GM12878 (cell line): ENCODE measurements at places on chromosomes 3 and 15.

- no peak for DNase-seq
Observed at GRCh38 chr15:60137711-60138396, 133.7 kb downstream of the FOXB1 start.

GRCh38 chr3:193974191-193974652, 161.7 kb upstream of the HES1 start:
- no peak for DNase-seq

DNA sequence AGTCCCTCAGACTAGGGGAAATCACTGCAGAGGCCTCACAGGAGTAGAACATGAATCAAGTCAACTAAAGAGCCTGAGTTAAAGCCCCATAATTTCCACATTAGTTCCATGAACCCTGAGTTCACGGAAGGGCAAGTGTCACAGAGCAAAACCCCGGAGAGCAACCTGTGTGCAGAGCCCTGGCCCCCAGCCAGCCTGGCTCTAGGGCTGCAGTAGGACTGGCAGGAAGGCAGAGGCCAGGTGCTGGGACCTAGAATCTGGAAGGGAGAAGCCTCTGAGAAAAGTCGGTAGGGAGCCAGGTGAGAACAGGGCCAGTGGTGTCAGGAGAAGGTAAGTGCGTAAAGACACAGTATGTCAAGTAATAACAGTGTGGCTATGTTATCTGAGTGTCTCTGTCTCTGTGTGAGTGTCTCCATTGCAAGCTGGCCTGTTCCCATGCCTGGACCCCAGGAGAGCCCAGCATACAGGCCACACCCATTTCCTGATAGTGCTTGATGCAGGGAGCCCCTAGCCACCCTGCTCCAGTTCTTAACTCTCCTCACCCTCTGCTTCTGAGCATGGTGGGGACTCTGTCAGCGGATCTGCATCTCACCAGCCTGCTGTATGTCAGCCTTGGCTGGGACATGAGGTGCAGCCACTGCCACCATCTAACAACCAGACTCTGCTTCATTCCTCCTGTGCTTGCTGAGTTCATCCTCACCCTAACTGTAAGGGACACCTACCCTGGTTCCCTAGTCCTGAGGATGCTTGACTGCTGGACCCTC, 11.3 kb upstream of the MANF start:
- no peak for DNase-seq

DNA sequence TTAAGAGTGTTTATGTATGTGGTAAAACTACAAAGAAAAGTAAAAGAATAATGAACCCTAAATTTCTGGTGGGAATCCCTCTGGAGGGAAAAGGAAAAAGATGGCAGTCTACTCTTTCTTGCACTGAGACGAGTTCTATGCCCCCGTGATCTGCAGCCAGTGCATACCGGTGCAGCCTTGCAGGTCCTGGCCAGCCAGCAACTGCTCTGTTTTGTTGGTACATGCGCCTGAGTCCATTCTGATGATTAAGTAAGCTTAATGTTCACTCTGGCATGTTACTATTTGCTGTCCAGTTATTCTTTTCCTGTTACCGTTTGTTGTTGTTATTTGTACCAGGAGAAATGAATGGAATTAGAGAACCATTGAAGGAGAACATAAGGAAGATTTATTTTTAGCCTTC, 95.1 kb upstream of the TMC3 start:
- DNase-seq: no peak

GRCh38 chr3:4547799-4548198, 54.7 kb downstream of the ITPR1 start:
- no peak for DNase-seq

DNA sequence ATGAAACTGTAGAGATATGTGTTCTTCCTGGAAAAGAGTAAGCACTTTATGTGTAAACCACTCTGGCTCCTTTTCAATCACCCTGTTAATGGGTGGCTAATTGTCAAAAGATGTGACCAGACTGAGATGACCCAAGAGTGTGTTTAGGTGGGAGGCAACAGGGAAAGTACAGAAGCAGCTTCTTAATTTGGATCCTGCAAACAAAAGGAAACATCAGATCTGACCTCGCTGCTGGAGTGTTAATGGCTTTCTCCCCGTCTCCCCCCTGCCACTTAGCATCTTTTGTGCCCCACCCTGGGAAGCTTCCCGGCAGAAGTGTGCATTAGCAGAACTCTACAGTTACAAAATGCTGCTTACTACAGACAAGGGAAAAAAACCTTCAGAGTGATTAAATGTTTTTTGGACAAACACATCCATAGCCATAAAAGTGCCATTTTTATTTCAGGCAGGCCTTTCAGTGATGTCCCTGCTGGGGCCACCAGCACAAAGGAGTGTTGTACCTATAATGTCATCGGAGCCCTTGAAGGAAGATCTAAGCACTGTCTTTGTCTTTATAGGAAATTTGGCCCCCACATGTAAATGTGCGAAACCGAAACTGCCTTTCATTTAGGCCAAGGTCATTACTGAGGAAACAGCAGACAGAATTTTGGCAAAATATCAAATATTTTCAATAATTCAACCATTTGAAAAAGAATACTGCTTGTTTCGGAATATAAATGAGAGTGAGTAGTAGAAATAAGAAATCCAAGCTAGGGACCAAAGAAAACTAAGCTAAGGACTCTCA, 311.0 kb downstream of the WDR72 start:
- no peak for DNase-seq

GRCh38 chr15:86624261-86625036, 544.8 kb downstream of the AGBL1 start:
- no peak for DNase-seq

- no peak for DNase-seq
Observed at GRCh38 chr3:31947671-31948091, 33.4 kb downstream of the OSBPL10 start.

GRCh38 chr3:169658311-169658931, 5.1 kb downstream of the MECOM start:
- DNase-seq: no peak

DNA sequence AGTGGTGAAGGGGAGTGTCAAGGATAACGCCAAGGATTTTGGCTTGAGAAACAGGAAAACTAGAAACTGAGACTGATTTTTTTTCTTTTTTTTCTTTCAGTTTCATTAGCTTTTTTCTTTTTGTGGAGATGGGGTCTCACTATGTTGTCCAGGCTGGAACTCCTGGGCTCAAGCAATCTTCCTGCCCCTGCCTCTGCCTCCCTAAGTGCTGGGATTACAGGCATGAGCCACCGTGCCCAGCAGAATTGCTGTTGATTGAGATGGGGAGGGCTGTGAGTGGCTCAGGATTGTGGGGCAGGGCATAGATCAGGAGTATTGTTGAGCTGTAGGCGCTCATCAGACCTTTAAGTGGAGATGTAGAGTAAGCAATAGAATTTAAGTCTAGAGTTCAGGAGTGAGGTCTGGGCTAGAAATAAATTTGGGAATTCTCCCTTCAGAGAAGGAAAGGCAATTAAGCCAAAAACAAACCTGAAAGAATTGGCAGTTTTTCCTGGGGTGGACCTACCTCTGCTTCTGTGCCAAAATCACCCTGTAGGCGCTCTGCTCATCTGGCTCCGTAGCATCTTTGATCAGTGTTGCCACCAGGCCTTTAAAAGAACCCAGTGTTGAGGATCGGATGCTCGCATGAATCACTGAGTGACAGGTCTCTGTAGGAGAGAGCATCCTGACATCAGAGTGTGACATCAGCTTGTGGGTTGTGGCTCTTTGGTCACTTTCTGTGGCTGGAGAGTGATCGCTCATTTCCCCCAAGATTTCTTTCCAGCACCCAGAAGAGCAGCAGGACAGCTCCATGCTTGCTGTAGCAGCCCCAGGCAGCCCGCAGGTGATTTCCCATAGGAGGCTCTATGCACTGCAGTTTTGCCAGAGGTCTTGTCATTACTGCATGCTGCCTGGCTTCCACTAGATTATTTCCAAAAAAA, 15.8 kb downstream of the ABHD17C start:
- DNase-seq: peak; percentile 41

DNA sequence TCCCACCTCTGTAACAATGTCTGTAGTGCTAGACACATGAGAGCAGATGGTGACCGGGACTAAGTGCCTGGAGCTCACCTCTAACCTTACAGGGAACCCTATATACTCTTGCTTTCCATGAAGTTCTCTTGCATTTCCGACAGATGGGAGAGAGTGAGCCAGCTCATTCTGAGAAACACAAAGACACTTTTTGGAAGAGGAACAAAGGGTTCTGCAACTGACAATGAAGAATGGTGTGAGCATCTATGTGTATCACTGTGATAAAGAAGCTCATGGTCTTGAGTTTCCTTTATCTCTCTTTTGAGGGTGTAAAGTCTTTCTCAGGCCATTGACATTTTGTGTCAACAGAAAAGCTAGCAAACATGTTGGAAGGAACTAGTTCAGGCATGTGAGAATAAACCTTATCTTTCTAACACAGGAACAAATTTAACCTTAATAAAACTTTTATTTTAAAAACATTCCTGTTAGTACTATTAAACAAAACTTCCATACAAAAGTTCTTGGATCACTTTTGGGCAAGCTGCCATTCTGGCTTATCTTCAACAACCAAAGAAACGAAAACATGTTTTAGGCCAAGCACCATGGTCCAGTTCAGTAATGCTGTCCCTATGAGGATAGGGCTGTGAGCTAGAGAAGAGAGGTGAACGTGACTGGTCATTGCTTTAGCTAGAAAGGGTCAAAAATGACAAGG, 142.7 kb downstream of the THRB start:
- no peak for DNase-seq

- DNase-seq: no peak
Observed at GRCh38 chr3:183897606-183898005, 12.9 kb upstream of the PARL start.

GRCh38 chr3:85342915-85343314, 384.1 kb downstream of the CADM2 start:
- no peak for DNase-seq
